Nephron progenitor cell (in vitro differentiated cells): ENCODE measurements at places on chromosomes 3 and 15.

GRCh38 chr3:63231643-63232042 is 46.5 kb upstream of the SYNPR start:
- DNase-seq = no peak

- no peak for DNase-seq
Measured at GRCh38 chr3:27630885-27631284, 91.2 kb downstream of the EOMES start.

GRCh38 chr15:37682304-37682703 is 252.1 kb upstream of the TMCO5A start:
- DNase-seq = no peak

DNA sequence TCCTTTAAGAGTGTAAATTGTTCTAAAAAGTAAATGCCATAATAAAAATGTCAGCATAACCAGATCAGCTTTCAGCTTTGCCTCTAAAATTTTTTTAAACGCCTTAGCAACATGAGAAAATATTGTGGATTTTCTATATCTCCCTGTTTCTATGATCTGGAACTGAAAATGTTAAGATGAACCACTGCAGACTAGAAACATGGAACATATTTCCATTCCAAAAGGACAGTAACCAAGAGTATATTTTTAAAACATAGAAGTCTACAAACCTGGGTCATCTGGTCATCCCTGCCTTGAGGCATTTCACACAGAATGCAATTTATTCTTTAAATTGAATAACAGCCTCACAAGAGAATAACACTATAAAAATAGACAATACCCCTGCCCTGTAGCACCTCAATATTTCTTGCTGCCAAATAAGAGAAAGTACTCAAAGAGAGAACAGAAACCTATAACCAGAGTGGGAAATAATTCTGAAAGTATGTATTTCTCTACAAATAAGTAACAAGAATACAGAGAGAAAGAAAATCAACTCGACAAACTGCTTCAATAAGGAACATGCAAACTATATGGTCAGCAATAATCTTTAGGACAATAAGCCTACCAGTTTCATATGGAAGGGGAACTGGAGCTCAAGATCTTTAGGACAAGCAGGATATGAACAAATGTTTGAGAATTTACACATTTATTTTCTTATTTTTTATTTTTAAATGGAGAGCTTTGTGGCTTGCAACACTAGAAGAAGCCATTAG is 949.0 kb downstream of the EPHA3 start:
- no peak for DNase-seq

DNA sequence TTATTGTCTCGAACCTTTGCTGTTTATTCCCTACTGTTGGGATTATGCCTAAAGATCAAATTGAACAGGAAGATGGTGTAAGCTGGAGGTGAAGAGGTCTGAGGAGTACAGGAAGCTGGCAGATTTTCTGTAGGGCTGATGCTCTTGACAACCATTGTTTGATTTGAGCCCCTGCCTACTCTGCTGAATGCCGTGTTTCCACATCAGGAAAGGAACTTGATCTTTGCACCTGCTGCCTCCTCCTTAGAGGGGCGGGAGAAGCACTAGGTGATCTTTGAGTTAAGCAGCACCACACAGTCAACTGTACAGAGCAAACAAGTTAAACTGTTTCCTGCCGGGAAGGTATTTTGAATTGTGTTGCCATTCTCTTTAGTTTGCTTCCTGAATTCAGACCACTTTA is 364.6 kb upstream of the EPHA6 start:
- DNase-seq = no peak

- peak; percentile 54 for DNase-seq
Measured at GRCh38 chr15:40081691-40082194, 26.9 kb downstream of the BMF start.

DNA sequence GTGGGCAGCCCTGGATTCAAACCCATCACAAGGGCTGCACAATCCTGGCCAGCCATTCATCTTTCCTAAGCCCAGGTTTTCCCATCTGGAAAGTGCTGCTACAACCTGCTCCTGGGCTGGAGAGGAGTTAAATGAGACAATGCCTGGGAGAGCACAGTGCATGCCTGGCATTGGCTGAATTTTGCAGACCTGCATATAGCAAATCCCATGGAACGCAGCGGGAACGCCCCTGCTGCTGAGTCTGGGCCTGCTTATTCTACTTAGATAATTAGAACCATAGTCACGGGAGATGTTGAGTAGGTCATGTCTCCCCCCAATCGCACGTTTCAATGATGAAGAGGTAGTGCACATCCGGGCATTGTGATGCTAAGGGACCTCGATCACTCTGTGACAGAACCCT is 46.6 kb downstream of the ABTB1 start:
- no peak for DNase-seq

GRCh38 chr15:47888385-47889100 is 171.2 kb downstream of the SEMA6D start:
- no peak for DNase-seq

GRCh38 chr3:123409443-123410148 is 39.3 kb downstream of the ADCY5 start:
- DNase-seq = peak; percentile 55

DNA sequence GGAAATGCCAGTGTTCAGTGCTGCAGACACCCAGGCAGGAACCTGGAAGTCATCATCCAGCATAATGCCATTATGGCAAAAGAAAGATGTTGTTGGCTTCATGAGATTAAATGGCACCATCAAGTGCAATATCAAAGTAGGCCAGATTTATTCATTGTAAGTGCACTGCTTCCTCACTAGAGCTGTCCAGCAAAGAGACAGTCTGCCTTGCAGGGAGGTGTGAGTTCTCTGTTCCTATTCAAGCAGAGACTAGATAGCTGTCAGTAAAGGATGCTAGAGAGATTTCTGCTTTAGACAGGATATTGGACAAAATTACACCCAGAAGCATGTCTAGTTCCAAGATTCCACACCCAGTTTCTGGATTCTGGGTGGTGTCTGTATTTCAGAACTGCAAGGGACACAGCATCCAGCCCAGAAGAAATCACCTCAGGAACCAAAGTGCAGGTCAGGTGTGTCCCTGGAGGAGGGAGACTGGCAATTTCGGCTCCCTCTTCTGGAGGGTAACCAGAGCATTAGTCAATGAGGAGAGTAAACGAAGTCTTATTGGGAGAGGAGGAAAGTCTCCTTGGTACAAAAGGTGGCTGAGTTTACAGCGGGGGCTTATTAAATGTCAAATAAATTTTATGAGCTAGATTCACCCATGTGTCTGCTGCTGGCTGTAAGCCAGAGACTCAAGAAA is 377.3 kb downstream of the EPHB1 start:
- no peak for DNase-seq

GRCh38 chr15:80588801-80589200 is 106.3 kb upstream of the ABHD17C start:
- no peak for DNase-seq

- no peak for DNase-seq
Measured at GRCh38 chr15:98891301-98891700, 116.3 kb downstream of the PGPEP1L start.

DNA sequence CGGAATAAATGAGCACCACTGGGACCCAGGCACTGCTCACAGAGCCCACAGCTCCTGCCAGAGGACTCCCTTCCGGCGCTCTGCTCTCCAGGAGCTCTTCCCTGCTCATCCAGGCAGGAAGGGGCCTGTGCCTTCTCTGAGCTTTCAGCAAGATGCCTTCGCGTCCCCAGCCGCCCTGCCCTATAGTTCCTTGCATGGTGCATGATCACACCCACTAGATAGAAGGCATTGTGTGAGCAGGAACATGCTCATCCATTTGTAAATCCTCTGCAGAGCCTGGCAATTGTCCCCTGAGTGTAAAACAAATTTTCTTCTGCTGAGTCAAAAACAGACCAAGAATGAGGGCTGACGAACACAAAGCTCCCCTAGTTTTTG is 181.6 kb downstream of the MEGF11 start:
- no peak for DNase-seq

GRCh38 chr3:18830087-18830486 is 318.2 kb upstream of the KCNH8 start:
- no peak for DNase-seq

DNA sequence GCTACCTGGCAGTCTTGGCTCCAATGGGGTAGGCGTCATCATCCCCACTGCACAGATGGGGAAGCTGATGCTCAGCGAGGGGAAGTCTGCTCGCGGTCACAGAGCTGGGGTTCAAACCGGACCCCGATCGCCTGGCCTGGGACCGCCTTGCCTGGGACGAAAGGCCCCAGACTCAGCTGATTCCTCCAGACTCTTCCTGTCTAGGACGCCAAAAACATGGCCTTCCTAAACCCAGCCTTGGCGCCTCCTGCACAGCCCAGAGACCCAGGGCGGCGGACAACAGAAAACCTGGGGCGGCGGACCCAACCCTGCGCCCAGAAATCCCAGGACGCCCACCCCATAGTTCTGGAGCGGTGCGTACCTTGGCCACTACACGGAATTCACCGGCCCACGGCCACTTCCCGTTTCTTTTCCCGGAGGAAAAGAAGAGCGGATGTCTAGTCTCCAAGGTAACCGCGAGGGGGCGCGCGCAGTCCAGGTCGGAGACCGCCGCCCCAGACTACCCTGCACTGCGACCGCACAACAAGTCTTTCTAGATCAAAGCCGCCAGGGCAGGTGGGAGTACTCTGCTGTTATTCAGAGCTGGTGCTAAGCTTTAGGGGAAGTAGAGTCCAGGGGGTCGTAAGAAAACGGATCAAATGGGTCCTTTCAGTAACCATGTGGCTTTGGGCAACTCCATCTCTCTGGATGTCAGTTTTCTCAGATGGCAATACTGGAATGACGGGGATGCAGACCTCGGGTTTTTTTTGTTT is 4.9 kb upstream of the IL17RD start:
- DNase-seq = peak; percentile 92

GRCh38 chr3:178785961-178786360 is 249.7 kb downstream of the KCNMB2 start:
- DNase-seq = no peak

DNA sequence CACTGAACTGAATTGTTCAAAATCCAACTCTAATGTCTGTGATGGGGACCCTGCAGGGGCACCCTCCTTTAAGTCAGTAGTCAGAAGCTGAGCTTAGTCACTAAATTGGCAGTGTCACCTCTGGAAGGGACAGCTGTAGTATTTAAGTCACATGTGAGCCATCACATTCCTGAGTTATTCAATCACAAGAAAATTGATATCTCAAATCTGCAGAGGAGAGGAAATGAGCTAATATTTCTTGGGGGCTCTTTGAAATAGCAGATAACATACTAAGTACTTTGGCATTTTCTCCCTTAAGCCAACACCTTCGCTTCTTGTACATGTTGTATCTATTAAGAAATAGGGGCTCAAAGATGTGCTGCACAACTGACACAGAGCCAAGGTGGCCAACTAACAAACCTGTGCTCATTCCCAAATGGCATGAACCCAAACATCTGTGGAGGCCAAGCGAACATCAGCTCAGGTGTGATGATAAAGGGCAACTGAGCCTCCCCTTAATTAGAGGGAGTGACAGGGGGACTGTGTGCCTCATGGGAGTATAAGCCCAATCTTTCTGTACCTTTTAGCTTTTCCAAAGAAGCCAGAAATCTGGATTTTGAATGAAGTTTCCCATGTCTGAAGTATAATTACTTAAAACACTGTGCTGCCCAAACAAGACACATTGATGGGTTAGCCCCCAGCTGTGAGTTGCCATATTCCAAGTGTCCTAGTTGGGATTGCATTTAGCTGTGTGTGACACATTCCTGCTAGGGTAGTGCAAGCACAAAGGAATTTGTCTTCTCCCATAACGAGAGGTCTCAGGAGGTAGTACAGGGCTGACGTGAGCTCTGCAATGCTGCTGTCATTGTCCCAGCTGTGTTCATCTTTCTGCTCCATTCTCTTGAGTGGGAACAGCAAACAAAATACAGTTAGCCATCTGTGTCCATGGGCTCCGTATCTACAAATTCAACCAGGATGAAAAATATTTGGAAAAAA is 63.3 kb downstream of the ABHD5 start:
- no peak for DNase-seq

DNA sequence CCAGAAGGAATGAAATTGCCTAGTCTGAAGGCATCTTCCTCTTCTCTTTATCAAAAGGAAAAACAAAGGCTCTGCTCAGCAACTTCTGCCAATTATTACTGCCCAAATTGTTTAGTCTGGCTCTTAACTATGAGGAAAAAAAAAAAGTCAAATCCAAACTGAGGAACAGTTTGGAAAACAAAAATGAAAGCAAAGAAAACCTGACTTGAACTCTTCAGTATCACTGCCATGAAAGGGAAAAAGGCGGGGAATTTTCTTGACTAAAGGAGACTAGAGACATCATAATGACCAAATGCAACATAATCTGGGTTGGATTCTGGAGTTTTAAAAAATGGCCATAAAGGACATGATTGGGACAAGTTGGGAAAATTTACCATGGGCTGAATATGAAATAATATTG is 156.3 kb downstream of the STT3B start:
- no peak for DNase-seq

GRCh38 chr3:2423143-2423542 is 324.5 kb downstream of the CNTN4 start:
- DNase-seq = no peak

DNA sequence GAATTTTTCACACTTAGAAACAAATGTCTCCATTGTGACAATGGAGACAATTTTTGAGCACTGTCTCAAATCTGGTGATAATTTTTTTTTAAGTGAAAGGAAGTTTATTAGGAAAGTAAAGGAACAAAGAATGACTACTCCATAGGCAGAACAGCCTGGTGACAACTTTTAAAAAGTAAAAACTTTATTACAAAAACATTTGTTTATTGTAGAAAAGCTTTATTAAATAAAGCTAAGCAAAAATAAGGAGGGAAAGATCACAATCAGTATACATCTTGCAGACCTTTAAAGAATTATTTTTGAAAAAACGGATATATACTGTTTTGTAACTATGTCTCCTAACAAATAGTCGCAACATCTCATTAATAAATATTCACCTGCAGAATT is 688 bp upstream of the OXSM start:
- DNase-seq = no peak

DNA sequence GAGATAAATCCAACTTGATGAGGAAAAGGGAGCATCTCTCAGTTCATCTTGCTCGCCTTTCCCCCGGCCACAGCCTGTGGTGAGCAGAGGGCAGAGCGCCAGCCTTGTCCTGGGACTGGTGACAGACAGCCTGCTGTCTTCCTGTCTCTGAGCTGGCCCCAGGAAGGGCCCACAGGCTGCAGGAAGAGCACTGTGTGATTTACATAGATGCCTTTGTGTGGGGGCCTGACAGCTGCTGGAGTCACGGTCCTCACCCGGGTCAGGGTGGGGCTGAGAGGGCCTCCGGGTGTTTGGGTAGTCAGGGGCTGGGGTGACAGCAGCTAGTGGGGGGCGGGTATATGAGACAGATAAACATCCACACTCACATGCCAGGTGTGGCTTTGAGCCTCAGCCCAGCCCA is 29.3 kb downstream of the PLA2G4D start:
- no peak for DNase-seq

- DNase-seq = no peak
Measured at GRCh38 chr15:101310161-101310480, 15.1 kb upstream of the SNRPA1 start.

DNA sequence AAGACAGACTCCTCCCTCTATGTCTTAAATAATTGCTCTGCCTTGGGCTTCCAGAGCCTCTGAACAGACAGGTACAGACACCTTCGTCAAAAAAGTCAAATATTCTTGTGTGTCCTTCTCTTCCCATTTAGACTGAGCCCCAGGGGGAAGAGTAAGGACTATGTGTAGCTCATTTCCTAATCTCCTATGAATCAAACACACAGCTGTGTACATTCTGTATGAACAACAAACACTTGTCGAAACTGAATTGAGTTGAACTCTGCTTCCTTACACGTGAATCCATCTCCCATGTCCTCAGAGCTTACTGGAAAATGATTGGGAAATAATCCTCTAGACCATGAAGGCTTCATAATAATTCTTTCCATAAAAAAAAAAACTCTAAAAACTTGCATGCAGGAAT is 80.8 kb downstream of the MOBP start:
- no peak for DNase-seq

GRCh38 chr3:4314688-4315087 is 11.5 kb downstream of the SETMAR start:
- no peak for DNase-seq

- DNase-seq = no peak
Measured at GRCh38 chr3:155465664-155466063, 172.2 kb upstream of the STRIT1 start.
